ENCODE measurements at places on chromosomes 4 and X.

- no peak for DNase-seq
Observed at GRCh38 chr4:110615353-110616237, 7.3 kb downstream of the PITX2 start.

DNA sequence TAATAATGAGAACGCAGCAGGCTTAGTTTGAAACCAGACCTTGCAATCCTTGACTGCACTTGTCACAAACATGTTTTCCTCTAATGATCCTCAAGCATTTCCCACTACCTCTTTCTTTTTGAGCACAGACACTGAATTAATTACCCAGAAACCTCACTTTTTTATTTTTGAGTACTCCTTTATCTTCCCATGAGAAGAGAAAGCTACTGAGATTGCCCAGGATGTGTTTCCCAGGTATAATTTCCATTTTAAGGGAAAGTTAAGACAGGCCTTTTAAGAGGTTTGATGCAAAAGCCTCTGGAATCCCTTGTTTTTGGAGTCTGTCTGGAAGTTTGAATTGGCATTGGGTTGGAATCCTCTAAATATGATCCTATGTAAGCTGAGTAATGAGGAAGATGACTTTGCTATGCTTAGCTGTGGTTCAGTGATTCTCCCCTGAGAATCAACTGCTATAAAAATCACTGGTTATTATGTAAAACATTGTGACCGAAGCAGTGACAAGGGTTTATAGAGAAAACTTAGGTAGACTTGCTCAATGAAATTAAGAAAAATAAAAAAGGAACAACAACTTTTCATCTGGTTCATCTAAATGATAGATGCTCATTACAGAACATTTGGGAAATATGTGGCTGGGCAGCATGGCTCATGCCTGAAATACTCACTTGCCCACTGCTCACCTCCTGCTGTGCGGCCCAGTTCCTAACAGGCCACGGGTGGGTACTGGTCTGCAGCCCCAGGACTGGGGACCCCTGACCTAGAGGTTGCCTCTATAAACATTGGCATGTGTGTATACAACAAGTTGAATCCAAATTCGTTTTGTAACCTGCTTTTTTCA, 10.8 kb upstream of the RHOH start:
- DNase-seq = peak; percentile 50

- DNase-seq = no peak
Observed at GRCh38 chrX:65997978-65998717, 41.7 kb downstream of the VSIG4 start.

GRCh38 chr4:183408796-183409195, 35.6 kb upstream of the CDKN2AIP start:
- no peak for DNase-seq

GRCh38 chr4:5630762-5631161, 77.6 kb downstream of the EVC2 start:
- DNase-seq = no peak

DNA sequence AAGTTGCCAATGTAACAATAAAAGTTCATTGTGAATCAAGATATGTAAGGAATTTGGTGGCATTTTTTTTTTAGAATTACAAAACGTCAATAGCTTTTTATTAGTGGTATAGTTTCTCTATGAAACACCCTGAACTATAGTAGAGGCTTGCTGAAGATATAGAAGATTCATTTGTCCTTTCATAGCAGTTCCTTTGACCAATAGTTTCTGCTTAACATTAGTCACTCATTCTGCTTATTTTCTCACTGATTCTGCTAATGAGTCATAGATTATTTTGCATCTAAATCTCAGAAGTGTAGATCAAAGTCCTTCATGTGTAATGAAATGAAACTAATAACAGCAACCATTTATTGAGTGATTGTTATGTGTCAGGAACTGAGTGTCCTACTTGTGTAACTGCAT, 205.0 kb upstream of the TET2 start:
- no peak for DNase-seq

GRCh38 chr4:168263039-168263438, 55.5 kb downstream of the DDX60 start:
- DNase-seq = no peak

DNA sequence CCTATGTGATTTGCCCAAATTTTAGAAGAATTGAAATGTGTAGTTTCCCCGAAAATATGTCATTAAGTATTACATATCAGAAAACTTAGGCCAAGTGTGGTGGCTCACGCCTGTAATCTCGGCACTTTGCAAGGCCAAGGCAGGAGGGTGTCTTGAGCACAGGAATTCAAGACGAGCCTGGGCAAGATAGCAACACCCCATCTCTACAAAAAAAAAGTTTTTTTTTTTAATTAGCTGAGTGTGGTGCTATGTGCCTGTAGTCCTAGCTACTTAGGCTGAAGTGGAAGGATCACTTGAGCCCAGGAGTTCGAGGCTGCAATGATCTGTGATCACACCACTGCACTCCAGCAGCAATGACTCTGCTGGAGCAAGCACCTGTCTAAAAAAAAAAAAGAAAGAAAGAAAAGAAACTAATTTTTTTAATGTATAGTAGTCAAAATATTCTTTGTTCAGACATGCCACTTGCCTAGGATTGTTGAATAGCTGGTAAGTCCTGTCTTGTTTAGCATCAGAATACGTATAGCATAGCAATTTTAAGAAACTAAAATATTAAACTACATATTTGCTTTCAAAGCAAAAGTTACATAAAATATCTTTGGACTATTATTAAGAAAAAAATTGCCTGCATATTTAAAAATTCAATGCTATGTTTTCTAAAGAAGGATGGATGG, 40.1 kb upstream of the GAB1 start:
- no peak for DNase-seq
